Large intestine (tissue), 12 donors: ENCODE measurements at places on chromosomes 11 and 22.

DNA sequence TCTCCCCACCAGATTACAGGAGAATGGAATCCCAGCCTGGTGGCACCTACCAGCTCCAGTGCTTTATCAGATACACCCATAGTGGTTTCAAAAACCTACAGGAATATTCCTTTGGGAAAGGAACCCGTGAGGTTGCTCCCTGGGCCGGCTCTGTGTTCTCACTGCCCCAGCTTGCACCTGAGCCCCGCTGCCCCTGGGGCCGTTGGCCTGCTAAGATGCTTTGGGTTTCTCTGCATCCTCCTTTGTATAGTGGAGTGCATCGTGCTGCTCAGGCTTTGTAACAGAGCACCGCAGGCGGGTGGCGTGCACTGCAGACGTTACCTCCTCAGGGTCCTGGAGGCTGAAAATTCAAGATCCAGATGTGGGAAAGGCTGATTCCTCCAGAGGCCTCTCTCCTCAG is 414.1 kb downstream of the BRD1 start:
- DNase-seq, result no peak

- no peak for DNase-seq
Observed at GRCh38 chr11:119783466-119784400, 54.7 kb upstream of the NECTIN1 start.

- no peak for DNase-seq
Observed at GRCh38 chr11:66338276-66339161, 2.3 kb upstream of the RIN1 start.

DNA sequence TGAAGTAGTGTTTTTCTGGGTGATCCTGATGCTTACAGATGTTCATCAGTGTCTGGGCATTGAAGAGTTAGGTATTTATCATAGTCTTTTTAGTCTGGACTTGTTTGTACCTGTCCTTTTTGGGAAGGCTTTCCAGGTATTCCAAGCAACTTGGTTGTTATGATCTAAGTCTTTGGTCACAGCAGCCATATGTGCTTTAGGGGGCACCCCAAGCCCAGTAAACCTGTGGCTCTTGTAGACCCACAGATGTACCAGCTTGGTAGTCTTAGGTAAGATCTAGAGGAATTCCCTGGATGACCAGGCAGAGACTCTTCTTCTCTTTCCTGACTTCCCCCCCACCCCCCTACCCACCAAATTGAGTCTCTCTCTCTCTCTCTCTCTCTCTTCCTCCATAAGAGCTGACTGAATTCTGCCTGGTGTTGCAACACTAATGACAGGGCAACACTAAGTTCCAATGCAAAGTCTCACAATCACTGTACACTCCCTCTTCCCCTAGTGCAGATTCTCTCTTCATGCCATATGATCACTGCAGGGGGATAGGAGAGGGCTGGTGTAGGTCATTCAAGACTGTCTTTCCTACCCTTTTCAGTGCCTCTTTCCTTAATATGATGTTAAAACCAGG is 24.5 kb upstream of the MMP8 start:
- DNase-seq, result no peak

GRCh38 chr11:130214861-130215530 is 55.4 kb downstream of the ST14 start:
- no peak for DNase-seq

DNA sequence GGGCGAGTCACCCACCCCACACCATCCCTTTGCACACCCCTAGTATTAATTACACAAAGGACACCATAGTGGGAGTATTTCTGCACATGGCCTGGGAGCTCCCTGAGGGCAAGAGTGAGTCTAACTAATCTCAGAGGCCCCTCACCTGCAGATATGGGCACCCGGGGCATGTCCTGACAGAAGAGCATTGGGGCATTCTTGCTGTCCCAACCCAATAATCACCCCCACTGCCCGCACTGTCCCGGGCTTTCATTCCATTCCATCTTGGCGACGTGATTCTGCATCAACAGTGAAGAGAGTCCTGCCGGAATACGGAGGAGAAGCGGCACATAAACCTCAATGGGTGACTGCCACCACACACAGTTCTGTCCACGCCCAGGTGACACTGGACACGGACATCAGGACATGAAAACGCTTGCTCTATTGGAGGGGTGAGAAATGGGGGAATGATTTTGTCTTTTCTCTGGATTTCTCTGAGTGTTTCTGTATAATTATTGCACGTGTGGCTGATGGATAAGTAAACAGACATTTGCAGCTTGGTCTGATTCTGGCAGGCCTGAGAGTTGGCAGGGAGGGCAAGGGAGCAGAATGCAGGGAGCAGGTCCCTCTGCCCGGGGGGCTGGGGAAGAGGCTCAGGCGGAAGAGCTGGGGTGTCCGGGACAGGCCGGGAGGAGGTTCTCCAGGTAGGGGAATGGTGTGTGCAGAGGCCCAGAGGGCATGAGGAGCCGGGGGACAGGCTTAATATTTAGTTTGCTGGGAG is 38.2 kb downstream of the SCUBE1 start:
- no peak for DNase-seq

DNA sequence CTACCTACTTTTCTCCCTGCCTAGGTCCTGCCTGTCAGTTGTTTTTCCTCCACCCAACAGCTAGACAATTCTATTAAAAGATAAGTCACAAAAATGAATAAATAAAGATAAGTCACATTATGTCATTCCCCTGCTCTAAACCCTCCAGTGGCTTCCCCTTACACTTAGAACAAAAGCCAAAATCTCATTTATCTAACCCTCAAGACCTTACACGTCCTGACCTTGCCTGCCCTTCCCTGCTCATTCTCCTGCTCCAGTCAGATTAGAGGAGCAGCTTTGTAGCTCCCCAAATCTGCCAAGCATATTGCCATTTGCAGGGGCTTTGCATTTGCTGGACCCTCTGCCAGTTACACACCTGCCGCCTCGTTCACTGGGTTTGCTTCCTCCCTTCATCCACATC is 16.7 kb downstream of the KREMEN1 start:
- DNase-seq, result no peak

- no peak for DNase-seq
Observed at GRCh38 chr11:3143136-3143880, 21.8 kb downstream of the OSBPL5 start.

GRCh38 chr11:69825941-69826340 is 6.7 kb upstream of the FGF3 start:
- DNase-seq, result no peak

GRCh38 chr11:130216591-130217132 is 57.1 kb downstream of the ST14 start:
- peak; percentile 19 for DNase-seq

DNA sequence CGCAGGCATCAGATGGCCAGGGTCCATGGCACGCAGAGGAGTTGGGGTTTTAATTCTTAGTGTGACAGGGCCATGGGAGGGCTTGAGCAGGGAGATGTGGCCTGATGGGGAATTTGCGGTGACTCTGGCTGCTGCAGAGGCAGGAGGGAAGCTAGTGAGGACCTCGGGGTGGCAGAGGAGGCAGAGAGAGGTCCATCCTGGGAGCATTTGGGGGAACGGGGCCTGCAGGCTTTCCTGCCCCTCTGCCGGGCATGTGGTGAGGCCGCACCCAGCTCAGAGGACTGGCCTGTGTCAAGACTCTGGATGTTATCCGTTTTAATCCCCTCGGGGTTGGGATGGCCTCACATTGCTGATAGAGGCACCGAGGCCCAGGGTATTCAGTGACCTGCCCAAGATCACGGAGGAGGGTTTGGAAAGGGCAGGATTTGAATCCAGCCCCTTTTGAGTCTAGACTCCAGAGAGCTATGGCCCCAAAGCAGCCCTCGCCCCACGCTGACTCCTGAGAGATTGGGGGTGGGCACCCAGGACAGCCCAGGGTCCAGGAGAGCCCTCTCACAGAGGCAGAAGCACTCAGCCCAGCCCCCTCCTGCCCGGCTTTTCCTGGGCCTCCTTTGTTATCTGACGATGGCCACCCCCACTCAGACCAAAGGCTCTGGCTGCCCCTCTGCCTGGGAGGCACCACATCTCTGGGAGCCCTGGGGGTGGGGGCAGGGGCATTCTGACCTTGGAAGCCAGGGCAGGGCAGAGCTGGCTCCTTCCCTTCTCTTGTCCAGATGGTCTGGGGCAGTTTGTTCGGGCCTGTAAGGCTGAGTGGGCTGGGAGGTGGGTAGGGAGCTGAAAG is 13.9 kb downstream of the MGAT3 start:
- peak; percentile 58 for DNase-seq

- DNase-seq, result no peak
Observed at GRCh38 chr11:36016709-36017108, 72.8 kb downstream of the LDLRAD3 start.
